HT1080 (cell line): ENCODE measurements at places on chromosomes 3 and 15. TPM values are rescaled to one million over a fixed set of nuclear protein-coding genes. Genes with fewer than 3 reads are reported as not detected.

The GABRA5 gene
- 0.59 and 0.97 TPM in 2 replicates for total RNA-seq

The RTP3 gene
- not detected in 2 replicates for total RNA-seq

DNA sequence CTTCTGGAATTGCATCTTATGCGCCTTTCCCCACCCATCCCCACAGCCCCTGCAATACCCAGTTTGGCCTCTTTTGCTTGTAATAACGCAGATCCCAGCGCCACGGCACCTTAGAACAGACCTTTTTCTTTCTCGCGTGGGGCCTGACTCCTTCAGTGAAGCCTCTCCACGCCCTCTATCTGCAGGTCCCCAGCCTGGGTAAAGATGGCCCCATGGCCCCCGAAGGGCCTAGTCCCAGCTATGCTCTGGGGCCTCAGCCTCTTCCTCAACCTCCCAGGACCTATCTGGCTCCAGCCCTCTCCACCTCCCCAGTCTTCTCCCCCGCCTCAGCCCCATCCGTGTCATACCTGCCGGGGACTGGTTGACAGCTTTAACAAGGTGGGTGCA, 594 bp downstream of the CRELD1 start:
- no peak for DNase-seq

DNA sequence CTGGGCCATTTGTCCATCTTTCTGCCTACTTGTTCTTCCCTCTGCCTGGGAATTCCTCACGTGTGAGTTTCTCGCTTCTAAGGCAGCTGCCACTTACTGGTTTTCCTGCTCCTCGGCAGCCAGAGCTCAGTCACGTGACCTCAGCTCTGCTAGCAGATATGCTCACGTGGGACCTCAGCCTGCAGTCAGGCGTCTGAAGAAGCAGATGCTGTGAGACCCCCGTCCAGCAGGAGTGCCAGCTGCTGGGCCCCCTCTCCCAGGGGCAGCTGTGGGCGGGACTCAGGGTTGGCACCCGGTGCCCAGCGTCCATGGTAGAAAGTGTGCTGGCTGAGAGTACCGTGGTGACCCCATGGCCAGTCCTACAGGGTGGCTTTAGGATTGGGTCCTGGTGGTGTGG, 161.3 kb upstream of the TLE3 start:
- peak; percentile 32 for DNase-seq

The MESD gene
- 25.2 and 27.6 TPM in 2 replicates for total RNA-seq

The NEK10 gene
- 0.47 and 1.0 TPM in 2 replicates for total RNA-seq

The IGSF10 gene
- total RNA-seq = under 0.01 and 0.02 TPM in 2 replicates

The KCNAB1 gene
- 1.9 and 2.4 TPM in 2 replicates for total RNA-seq

- no peak for DNase-seq
These were observed 40.0 kb upstream of the FAM3D start for GRCh38 chr3:58706395-58707167.

GRCh38 chr3:14761121-14761672, 57.6 kb upstream of the FGD5 start:
- DNase-seq = no peak

GRCh38 chr3:101567528-101568317, 6.1 kb downstream of the TRMT10C start:
- DNase-seq = no peak

The GOLGA6L7 gene
- not detected in 2 replicates for total RNA-seq

The AEN gene
- 137 and 162 TPM in 2 replicates for total RNA-seq

DNA sequence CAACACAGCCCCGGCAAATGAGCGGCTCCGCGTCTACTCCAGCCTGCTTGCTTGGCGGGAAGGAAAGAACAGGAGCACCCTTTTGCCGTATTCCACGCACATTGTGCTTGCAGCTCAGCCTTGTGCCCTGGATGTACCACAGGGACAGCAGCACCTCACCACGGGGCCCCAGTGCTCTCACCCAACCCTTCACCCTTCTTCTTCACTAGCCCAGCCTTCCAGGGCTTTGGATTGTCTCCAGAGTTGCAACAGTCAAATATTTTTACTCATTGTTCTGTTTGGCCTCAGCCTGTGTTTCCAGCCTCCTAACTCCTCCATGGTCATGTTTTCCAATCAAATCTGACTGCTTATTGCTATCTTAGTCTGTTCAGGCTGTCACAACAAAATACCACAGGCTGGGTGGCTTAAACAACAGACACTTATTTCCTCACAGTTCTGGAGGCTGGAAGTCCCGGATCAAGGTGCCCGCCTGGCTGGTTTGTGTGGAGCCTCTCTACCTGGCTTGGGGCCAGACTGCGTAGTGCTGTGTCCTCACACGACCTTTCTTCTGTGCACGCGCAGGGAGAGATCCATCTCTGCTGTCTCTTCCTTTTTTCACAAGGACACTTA, 79.2 kb upstream of the ABHD17C start:
- no peak for DNase-seq

The ARGFX gene
- not detected in 2 replicates for total RNA-seq

DNA sequence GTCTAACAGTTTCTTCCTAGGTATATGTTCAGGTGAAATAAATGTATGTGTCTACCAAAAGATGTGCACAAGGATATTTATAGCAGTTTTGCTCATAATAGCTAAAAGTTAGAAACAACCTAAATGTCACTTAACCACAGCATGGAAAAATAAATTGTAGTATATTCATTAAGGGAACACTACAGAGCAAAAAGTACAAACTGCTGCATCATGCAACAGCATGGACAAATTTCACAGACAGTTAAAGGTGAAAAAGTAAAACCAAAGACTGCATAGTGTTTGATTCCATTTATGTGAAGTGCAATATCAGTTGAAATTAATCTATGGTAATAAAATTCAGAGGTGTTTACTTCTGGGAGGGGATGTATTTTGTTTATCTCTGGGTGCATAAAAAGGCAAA, 62.5 kb downstream of the FBXL2 start:
- no peak for DNase-seq

DNA sequence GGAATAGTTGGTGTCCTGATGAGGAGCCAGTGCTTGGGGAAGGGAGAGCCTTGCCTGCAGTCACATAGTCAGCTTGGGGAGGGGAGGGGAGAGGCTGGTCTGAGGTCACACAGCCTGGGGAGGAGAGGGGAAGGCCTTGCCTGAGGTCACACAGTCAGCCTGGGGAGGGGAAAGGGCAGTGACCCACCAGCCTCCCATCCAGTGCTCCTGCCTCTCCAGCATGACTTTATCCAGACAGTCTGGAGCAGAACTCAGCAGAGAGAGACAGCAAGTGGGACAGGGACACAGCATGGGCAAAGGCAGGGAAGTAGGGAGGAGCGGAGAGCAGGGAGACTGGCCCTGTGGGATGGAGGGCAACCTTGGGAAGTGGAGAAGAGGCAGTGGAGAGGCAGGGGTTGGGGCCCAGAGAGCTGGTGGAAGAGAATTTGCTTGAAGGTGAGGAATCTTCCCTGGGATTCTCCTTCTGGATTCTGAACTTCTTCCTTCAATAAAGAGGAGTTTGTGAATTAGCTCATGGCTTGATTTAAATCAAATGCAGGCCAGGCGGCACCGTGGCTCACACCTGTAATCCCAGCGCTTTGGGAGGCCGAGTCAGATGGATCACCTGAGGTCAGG, 64.5 kb downstream of the CORO2B start:
- DNase-seq = no peak

- DNase-seq = no peak
These were observed 83.9 kb downstream of the PDCD6IP start for GRCh38 chr3:33882296-33882695.

The TGFBR2 gene
- total RNA-seq = 76.6 and 98.3 TPM in 2 replicates

GRCh38 chr3:23805633-23806533, at the start of gene UBE2E1:
UBE2E1 (plus strand) TSS chr3:23805955; CDS start chr3:23807270, 1,315 bp downstream.
- DNase-seq = peak; percentile 55

The CHRM5 gene
- total RNA-seq = 0.03 TPM in 1 of 2 replicates, not detected in the other

The RIOX2 gene
- 39.4 and 43.1 TPM in 2 replicates for total RNA-seq
